Anterior cingulate cortex (tissue), 58 donors: ENCODE measurements at places on chromosomes 5 and 9.

- DNase-seq = no peak
Observed at GRCh38 chr9:80885894-80886293, 803.5 kb downstream of the TLE1 start.

- DNase-seq = no peak
Observed at GRCh38 chr9:115884846-115885245, 268.7 kb upstream of the PAPPA start.

- no peak for DNase-seq
Observed at GRCh38 chr5:9692576-9692975, 62.4 kb upstream of the TAS2R1 start.

- no peak for DNase-seq
Observed at GRCh38 chr9:134696433-134696832, 54.8 kb downstream of the COL5A1 start.

DNA sequence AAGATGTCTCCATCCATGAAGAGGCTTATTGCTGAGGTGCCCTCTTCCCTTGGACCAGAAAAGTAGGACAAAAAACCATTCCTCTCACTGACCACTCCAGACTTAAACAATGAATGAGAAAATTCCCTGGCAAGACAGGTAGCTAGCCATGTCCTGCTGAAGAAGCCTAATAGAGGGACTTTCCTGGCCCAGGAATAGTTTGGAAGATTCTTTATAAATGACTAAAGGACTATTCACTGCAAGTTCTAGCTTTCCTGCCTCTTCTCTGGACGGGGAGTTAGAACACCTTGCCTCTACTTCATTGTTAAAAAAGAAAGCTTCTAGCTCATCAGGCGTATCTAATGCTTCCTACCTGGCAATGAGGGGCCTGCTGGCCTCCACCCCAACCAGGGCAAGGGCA, 153.6 kb downstream of the NR3C1 start:
- DNase-seq = no peak

GRCh38 chr5:40682154-40683017, 2.7 kb downstream of the PTGER4 start:
- DNase-seq = no peak

- DNase-seq = no peak
Observed at GRCh38 chr9:120609636-120610035, 29.7 kb upstream of the CDK5RAP2 start.

- no peak for DNase-seq
Observed at GRCh38 chr5:132468656-132469379, 21.8 kb downstream of the IRF1 start.

GRCh38 chr9:82154573-82154972, 166.0 kb downstream of the SPATA31D1 start:
- no peak for DNase-seq

DNA sequence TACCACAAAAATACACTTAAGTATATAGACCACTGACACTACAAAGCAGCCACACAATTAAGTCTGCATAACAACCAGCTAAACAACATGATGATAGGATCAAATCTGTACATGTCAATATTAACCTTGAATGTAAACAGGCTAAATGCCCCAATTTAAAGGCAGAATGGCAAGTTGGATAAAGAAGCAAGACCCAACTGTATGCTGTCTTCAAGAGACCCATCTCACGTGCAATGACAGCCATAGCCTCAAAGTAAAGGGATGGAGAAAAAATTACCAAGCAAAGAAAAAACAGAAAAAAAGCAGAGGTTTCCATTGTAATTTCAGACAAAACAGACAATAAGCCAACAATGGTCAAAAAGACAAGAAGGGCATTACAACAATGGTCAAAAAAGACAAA, 77.3 kb upstream of the APC start:
- no peak for DNase-seq

GRCh38 chr9:74824654-74825053, 63.1 kb downstream of the TRPM6 start:
- no peak for DNase-seq

DNA sequence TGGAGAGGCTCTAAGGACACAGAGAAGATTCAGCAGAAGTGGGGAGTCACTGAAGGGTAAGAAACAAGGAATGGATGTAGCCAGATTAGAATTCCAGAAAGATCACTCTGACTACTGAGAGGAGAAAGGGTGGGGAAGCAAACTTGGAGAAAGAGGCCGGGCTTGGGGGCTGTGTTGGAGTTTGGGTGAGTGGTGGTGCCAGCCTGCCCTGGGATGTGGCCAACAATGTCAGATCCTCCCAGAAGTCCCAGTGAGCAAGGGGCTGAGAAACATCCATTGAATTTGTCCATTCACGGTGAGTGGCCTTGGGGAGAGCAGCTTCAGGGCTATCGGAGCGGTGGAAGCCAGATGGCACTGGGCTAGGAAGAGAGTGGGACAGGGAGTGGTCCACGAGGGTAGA, 60.4 kb downstream of the COL15A1 start:
- DNase-seq = no peak

- no peak for DNase-seq
Observed at GRCh38 chr5:138770977-138771376, 17.8 kb downstream of the CTNNA1 start.

DNA sequence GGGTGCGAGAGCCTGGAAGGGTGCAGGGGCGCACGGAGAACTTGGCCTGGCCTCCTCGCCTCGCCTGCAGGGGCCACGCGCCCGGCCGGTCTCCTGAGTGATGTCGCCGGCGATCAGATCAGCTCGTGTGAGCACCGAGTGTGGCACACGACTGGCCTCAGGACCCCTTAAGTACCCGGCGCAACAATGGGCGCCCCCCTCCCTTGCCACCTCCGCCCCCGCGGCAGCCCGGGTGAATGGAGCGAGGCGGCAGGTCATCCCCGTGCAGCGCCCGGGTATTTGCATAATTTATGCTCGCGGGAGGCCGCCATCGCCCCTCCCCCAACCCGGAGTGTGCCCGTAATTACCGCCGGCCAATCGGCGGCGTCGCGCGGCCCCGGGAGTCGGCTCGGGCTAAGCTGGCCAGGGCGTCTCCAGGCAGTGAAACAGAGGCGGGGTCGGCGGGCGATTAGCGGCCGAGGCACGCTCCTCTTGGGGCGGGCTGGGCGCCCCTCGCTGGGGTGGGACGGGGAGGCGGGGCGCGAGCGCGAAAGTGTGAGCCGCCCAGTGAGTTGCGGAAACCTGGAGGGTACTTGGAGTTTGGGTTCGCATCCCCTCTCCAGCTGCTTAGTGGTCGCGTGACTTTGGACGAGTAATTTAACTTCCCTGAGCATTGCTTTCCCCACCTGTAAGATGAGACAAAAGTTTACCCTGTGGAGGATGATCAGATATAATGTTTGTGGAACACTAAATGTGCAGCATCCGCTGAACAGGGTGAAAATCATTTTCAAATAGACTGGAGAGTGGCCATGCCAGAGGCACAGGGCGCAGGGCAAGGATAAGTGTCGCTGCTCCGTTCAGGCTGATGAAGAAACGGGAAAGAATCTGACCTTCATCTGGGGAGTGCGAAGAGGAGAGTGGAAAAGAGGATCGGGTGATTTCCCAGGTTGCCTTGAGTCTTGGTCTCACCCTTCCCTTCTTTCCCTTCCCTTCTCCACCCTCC, at the start of gene NEUROG1:
TSS of gene NEUROG1 (minus strand) at position 145 of the 982 bp plus-strand sequence. CDS start 274 bp downstream, outside the sequence.
- no peak for DNase-seq

DNA sequence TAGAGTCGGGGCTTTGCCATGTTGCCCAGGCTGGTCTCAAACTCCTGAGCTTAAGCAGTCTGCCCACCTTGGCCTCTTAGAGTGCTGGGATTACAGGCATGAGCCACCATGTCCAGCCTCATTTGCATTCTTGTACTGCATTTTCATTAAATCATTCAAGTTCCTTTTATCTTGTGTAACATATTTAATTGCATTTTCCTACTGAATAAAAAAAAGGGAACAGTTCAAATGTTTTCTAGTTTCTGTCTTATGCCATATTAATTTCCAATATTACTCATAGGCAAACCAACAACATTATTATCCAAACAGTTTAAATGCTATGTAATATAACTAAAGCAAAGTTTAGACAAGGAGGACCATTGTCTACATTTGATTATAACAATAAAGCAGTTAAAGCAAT, 6.1 kb downstream of the SLC31A1 start:
- no peak for DNase-seq

- no peak for DNase-seq
Observed at GRCh38 chr5:79240561-79240960, 4.6 kb downstream of the JMY start.

DNA sequence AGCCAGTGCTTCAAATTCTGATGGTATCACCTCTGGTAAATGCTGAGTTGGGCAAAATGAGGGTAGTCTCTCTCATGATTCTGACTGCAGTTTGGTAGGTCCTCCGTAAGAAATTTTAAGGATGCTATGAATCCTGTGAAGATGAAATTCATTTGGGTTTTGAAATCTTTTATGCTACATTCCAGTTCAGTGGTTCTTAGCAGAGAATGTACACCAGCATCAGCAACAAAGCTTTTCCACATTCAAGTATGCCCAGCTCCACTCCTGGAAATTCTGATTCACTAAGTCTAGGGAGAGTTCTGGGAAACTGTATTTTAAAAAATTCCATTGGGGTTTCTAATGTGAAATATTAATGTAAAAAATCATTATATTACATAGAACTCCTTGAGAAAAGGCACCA, 33.6 kb upstream of the ACOT12 start:
- DNase-seq = no peak

DNA sequence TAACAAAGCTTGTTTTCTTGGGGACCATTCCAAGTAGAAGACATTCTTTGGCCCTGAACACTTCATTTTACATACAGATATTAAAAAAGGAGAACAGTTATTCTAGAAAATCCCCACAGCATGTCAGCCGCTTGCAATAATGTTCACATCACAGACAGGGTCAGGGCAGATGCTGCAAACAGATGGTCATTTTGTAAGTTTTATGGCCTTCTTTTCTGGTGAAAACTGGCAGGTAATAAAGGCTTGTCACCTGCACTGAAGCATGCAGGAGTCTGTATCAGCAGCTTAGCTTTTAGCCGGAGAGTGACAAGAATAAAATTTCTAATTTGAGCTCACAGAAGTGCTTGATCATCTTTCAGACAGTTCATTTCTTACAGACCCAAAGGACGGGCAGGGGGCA, 220.9 kb upstream of the DAP start:
- DNase-seq = no peak

DNA sequence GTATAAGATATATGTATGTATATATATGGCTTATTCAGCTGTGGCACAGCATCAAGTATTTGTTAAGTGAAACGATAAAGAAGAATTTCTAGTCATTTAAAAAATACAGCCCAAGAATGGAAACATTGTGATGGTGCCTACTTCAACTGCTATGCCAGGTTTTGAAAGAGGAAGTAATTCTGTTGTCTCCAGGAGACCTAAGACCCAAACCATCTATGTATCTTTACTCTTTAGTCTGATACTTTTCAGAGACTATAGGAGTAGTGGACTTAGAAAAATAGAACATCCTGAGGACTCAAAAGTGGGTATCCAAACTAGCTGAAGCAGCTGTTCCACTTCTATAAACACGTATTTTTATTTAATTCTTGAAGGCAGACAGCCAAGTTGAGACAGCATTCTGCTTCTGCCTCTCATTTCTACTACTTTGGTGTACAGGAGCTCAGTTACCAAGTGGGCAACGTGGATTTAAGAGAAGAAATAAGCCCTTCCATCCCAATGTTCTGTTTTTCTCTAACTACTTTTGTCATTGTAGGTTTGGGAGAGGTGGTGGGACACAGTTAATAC, 110.7 kb downstream of the RPS23 start:
- no peak for DNase-seq

GRCh38 chr9:132234535-132234934, 72.7 kb downstream of the NTNG2 start:
- no peak for DNase-seq

DNA sequence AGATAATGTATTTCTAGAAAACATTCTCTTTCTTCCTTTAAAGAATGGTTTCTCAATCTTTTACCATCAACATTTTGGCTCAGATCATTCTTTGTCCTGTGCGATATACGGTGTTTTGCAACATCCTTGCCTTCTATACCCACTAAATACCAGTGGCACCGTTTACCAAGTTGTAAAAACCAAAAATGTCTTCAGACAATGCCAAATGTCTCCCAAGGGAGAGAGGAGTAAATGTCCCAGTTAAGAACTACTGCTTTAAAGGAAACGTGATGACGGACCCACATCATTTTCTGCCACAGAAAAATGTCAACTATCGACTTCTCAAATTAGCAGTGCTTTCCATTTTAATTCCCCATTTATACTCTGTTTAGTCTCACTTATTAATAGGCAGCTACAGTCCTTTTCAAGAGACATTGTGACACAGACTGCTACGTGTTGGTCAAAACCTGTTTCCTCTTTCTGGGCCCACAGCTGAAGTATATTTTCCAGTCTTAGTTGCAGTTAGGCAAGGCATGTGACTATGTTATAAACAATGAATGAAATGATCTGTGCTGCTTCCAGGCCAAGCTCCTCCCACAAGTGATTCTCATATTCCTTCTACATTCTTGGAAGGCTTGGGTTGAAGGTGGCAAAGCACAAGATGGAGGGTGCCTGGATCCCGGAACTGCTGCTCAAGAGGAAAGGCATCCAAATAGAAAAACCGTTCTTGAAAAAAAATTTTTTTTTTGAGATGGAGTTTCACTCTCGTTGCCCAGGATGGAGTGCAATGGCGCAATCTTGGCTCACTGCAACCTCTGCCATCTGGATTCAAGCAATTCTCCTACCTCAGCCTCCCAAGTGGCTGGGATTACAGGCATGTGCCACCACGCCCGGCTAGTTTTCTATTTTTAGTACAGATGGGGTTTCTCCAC, 8.8 kb downstream of the PRXL2C start:
- no peak for DNase-seq

DNA sequence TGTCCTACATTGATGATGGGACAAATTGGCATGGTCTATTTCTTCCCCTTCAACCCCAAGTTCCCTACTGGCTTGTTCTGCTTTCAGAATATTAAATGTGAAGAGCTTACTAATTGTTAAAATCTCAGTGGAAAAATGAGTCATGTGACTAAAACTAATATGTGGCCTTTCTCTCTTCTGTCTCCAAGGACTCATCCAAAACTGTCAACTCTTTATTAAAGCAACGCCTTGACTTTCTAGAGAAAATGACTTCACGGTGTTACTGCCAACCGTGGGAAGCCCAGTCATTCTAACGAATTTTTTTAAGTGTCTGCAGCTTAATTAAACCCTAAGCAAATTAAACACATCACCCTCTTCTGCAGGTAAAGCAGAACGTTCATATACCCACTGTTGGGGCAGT, 431.6 kb downstream of the DTWD2 start:
- no peak for DNase-seq

GRCh38 chr9:33202018-33202417, 34.9 kb upstream of the B4GALT1 start:
- DNase-seq = no peak

- DNase-seq = peak; percentile 78
Observed at GRCh38 chr9:34547960-34548611, 25.3 kb upstream of the ENHO start.

- DNase-seq = no peak
Observed at GRCh38 chr9:8730618-8731017, 931.0 kb upstream of the DMAC1 start.
